G401 (cell line): ENCODE measurements at places on chromosomes 4 and X. TPM values are rescaled to one million over a fixed set of nuclear protein-coding genes. Genes with fewer than 3 reads are reported as not detected.

Gene RS1
- total RNA-seq, result not detected in 2 replicates

Gene TBC1D14
- 53.5 and 58.4 TPM in 2 replicates for total RNA-seq

Gene ADGRA3
- 34.7 and 43.1 TPM in 2 replicates for total RNA-seq

Gene CXorf49
- total RNA-seq, result not detected in 2 replicates

Gene NPFFR2
- 0.43 and 1.3 TPM in 2 replicates for total RNA-seq

Gene RBM47
- 25.4 and 49.7 TPM in 2 replicates for total RNA-seq

Gene FRYL
- 15.5 and 17.8 TPM in 2 replicates for total RNA-seq

Gene GSTCD
- total RNA-seq, result 22.2 and 45.4 TPM in 2 replicates

Gene FGF16
- not detected in 2 replicates for total RNA-seq

Gene GPR34
- total RNA-seq, result not detected in 2 replicates

Gene RASGEF1B
- total RNA-seq, result not detected in 2 replicates

Gene PNMA6F
- total RNA-seq, result 0.03 TPM in 1 of 2 replicates, not detected in the other

Gene RIBC1
- total RNA-seq, result 1.4 and 3.5 TPM in 2 replicates

Gene ETDB
- total RNA-seq, result not detected in 2 replicates

Gene PLAC8
- total RNA-seq, result 74.0 and 106 TPM in 2 replicates

Gene FAM241A
- total RNA-seq, result 0.12 and 0.37 TPM in 2 replicates

Gene MAOB
- not detected in 2 replicates for total RNA-seq

Gene TSPYL2
- total RNA-seq, result 21.7 and 32.0 TPM in 2 replicates

Gene USP38
- total RNA-seq, result 9.1 and 14.1 TPM in 2 replicates

Gene F8A2
- total RNA-seq, result 0.62 TPM in 1 of 2 replicates, not detected in the other
